ENCODE measurements at places on chromosomes 2 and 18.

DNA sequence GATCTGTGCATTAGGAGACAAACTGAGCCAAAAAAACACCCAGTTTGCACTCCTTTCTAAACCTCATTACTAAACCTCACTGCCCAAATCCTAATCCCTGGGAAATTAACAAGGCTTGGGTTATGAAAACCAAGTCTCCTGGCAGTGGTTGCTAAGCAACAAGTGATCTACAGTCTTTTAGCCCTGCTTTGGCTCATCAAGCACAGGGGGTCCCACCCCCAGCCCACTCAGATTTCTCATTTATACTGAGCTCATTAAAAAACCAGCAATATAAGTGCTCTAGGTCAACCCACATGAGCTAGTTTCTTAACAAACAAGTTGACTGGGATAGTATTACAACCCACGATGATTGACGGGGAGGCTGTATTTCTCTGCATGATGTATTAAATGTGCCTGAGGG lies 18.4 kb downstream of the DNER start:
- DNase-seq, result no peak

DNA sequence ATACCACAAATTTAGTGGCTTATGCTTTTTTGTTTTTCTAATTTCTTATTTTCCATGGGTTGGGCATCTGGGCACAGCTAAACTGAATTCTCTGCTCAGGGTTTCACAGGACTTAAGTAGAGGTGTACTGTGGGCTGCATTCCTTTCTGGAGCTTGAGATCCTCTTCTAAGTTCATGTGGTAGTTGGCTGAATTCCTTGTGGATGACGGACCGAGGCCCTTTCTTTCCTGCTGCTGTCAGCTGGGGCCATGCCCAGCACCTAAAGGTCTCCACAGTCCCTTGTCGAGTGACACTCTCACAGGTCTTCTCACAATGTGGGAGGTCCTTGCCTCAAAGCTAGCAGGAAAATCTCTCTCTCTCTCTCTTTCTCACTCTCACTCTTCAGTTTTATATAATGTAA lies 433.5 kb upstream of the LRATD1 start:
- no peak for DNase-seq

DNA sequence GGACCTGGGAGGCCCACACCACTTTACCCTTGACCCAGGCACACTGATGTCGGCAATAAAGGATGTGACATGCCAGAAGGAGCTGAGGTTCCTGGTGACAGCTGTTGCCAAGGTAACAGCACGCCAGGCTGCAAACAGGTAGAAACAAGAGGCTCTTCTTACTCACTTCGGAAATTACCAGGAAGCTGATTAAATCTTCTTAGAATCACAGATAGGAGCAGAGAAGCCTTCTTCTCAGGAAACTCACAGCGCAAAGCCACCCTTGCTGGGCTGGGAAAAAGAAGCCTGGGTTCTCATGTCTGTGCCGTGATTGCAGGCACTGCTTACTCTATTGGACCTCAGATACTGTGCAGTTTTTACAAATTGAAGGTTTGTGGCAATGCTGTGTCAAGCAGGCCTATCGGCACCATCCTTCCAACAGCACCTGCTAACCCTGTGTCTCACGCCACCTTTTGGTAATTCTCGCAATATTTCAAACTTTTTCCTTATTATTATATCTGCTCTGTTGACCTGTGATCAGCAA lies 61.0 kb upstream of the TAF1B start:
- peak; percentile 65 for DNase-seq

DNA sequence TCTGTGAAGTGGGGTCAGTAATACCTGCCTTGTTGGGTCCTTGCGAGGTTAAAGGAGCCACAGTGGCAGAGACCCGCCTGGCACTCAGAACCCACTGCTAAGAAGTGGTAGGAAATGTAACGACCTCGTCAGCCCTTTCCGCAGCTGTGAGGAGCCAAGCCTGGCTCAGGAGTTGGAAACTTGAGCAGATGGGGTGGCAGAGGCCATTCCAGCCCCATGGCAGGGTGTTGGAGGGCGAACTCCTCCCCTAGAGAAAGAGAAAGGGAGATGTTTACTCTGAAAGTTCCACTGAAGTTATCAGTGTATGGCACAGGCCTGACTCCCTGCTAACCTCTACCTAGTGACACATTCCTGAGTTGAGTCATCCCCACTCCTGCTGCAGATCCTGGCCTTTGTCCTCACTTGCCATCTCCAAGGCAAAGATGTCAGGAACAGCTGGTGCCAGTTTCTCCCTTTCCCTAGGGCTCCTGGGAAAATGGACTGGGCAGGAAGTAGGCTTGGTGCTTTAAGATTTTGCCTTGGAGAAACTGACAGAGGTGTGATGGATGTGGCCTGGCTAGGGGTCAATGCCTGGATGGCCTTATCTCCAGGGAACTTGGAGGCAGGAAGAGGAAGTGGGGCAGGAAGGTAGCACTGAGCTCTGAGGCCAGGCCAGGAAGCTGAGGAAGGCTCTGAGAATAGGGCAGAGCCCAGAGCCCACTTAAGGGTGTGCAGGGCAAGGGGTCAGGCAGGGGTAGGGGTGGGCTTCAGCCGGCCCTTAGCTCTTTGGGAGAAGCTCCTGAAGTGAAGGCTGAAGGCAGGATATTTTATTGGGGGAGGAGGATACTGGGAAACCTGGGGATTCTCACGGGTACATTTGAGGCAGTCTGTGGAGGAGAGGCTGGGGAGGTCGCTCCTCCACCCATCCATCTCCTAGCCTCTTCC lies 888 bp downstream of the VAMP5 start:
- peak; percentile 22 for DNase-seq

GRCh38 chr18:49016648-49017539 lies 66.1 kb upstream of the SMAD7 start:
- DNase-seq, result no peak

- DNase-seq, result no peak
These were observed 69.3 kb downstream of the BCL11A start for GRCh38 chr2:60484133-60484645.

GRCh38 chr2:142687509-142687908 lies 190.0 kb upstream of the KYNU start:
- DNase-seq, result no peak

GRCh38 chr2:213010106-213010779 lies 141.2 kb downstream of the IKZF2 start:
- no peak for DNase-seq

- no peak for DNase-seq
These were observed 122.8 kb upstream of the DOCK10 start for GRCh38 chr2:225165052-225165451.

- no peak for DNase-seq
These were observed 136.5 kb downstream of the DSEL start for GRCh38 chr18:67379981-67380380.

DNA sequence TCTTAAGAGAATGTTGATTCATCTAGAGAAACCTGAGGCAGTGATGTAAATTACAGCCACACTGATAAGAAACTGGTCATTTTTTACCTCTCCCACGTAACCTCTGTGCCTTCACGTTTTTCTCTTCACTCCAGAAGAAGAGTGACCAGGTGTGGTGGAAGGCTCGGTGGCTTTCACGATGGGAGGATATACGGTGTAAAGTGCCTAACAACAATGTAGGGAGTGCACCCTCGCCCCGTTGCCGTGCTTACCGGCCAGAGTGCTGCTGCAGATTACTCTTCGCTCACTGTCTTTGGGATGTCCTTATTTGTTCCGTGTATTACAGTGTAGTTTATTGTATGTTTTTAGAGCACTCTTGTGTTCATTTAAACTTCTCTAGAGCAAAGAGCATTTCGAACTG lies 46.5 kb downstream of the NCK2 start:
- no peak for DNase-seq

DNA sequence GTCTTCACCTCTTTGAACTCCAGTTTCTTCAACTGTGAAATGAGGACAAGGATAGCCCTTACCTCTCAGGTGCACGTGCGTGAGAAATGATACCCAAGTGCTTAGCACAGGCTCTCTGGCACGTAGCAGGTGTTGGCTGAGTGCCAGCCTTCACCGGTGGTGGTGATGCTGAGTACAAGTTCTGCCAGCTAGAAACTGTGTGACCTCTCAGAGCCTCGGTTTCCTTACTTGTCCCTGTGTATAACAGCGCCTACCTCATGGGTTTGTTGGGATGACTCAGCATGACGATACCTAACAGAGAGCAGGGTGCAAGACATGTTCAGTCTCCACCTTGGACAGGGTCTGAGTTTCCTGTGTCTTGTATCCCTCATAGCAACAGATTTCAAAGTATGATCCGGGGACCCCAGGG lies 205.1 kb downstream of the TNS1 start:
- peak; percentile 75 for DNase-seq

DNA sequence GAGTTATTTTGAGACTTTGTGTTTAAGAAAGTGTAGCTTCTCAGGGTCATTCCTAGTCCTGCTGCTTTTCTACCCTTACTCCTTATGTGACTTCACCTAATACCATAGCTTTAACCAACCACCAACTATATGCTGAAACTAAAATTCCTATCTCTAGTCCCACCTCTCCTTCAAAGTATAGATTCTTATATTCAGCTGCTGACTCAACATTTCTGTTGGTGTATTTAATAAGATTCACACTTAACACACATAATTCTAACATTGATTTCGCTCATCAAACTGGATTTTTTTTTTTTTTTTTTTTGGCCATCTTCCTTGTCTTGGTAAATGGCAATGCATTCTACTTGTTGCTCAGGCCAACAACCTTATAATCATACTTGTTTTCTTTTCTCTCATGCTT lies 30.1 kb downstream of the TAF1B start:
- no peak for DNase-seq

GRCh38 chr18:79856119-79857007 lies 58.6 kb downstream of the KCNG2 start:
- DNase-seq, result peak; percentile 76

DNA sequence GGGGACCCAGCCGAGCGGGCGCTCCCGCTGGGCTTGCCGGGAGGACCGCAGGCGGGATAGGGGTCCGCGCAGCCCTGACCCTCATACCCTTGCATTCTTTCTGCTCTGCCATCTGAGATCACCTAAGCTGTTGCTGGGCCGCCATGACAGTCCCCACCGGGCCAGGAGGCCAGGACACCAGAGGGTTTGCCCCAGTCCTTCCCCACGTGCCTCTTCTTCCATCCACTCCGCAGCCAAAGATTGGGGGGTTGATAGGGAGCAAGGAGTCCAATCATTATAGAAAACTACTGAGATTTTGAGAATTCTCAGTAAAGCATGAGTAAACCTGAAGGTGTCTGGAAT lies 453 bp upstream of the GRB14 start:
- peak; percentile 14 for DNase-seq

GRCh38 chr2:236553522-236553921 lies 16.1 kb upstream of the ACKR3 start:
- no peak for DNase-seq

DNA sequence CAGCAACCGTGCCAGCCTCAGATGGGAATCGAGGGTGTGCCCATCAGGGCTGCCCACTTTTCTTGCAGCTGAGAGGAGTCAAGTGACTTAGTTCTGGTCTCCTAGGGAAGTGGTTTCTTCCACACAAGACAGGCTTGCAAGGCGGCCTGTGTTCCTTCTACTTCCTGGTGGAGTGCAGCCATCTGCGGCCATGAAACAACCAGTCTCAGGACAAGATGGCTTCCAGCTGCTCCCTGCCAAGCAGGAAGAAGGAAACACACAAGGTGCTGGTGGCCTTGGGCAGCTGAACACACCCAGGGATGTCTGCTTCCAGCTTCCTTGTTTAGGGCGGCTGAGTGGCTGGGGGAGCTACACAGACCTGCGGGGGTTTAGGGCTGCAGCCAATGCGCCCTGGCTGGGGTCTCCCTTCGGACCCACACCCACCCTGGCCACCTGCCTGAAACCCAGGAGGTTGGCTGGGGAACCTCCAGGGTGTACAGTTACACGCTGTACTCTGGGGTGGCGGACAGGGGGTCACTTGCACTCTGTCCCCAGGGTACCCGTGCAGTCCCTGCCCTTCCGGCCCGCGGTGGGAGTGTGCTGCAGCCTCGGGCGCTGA lies 34.7 kb downstream of the PTPN18 start:
- no peak for DNase-seq

DNA sequence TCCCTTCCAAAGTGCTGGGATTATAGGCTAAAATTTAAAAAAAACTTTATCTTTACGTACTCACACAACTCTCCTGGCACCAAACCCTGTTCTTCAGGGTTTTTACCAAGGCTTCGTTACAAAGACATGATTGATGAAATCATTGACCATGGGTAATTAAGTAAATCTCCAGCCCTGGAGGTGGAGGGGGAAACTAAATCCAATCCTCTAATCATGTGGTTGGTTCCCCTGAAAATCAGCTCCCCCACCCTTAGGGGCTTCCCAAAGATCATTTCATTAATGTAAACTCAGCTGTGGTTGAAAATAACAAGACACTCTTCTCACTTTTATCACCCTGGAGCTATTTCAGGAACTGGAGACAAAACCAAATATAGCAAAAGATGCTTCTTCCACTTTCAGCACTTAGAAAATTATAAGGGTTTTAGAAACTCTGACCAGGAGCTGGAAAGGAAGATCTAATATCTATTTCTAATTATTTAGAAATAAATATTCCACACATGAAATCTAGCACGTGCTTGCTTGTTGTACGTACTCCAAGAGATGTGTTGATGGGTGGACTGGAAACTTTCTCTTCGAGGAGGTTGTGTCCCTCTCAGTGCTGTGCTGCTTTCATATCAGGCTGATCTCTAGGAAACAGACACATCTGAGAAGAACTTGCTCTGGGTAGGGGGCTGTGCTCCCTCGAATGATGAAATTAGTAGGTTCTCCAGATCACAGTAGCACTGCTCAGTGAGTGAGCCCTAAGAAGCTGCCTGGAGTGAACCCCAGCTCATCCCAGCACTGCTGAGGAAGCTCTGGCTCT lies 67.2 kb downstream of the SMAD4 start:
- DNase-seq, result no peak

GRCh38 chr2:17733599-17733998 lies 20.0 kb downstream of the SMC6 start:
- DNase-seq, result no peak

DNA sequence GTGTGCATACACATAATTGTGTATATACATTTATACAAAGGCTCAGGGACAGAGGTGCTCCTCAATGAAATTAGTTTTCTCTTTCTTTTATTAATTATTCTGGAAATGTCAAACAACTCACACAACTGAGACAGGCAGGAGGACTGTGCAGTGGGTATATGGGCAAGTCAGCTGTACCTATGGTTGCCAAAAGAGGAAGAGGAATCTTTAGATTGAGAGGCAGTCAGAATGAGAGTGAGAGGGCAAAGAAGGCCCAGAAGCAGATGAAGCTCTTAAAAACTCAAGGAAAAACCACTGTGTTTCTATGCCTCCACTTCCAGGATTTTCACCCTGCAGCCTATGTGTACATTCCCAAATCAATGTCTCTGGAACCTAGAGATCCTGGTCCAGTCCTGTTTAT lies 79.1 kb downstream of the CACNB4 start:
- DNase-seq, result no peak

- no peak for DNase-seq
These were observed 129.8 kb upstream of the SOX11 start for GRCh38 chr2:5562426-5562825.

Measured in NCI-H2171 treated with DMSO at 0.1 percent for 48 hours (cell line).